Spinal cord (tissue), 10 donors: ENCODE measurements at places on chromosomes 4 and X.

GRCh38 chr4:18366892-18367291 is 345.3 kb upstream of the LCORL start:
- no peak for DNase-seq

GRCh38 chrX:69028006-69028760 is 137.1 kb downstream of the PJA1 start:
- no peak for DNase-seq

DNA sequence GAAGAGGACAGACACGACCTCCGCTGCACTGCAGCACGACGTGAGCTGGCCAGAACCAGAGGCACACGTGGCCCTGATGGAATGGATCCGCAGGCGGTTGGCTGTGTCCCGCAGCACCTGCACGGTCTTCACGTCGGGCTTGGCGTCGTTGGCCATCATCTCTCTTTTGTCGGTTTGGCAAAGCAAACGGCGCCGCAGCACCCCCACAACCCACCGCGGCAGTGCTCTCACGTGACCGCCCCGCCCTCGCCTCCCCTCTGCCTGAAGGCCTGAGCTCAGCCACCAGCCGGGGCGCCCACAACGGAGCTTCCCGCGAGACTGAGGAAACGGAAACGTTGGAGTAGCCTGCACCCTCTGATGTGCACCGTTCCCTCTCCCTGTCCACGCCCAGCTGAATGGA is at the start of gene TKTL2:
TSS of gene TKTL2 (minus strand) at position 179 of the 400 bp plus-strand sequence. CDS start at position 159, 20 bp downstream.
- no peak for DNase-seq

GRCh38 chr4:52948057-52948423 is 85.9 kb downstream of the RASL11B start:
- no peak for DNase-seq

- no peak for DNase-seq
Observed at GRCh38 chr4:3780347-3781171, 14.4 kb downstream of the ADRA2C start.

- DNase-seq, result no peak
Observed at GRCh38 chrX:39891781-39892180, 206.0 kb downstream of the BCOR start.

DNA sequence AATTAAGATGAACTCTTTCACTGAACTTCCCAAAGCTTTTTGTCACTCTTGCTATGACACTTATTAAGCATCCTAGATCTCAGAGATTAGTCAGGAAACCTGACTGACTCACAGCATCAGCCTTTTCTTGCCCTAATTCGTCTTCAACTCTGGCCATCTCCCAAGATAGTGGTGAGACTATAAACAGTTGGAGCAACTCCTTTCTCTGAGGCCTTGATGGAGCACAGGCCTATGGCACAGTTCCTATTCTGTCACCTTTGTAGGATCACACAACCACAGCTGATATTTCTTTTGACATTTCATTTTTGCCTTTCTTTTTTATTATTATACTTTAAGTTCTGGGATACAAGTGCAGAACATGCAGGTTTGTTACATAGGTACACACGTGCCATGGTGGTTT is 217.6 kb downstream of the PRR32 start:
- no peak for DNase-seq

- no peak for DNase-seq
Observed at GRCh38 chr4:6446130-6446482, 26.3 kb downstream of the PPP2R2C start.

DNA sequence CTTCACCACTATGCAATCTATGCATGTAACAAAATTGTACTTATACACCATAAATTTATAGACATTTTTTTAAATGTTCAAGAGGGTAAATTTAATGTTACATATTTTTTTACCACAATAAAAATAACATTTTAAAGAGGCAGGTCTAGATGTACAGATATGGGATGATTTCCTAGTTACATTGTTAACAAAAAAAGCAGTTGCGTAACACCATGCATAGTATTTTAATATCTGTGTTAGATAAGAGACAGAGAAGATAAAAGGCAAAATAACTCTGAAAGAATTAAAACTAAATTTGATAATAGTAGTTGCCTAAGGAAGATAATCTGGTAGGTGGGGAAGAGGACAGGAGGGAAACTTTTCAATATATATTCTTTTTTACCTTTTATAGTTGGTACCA is 9.1 kb upstream of the ATRX start:
- DNase-seq, result no peak
